ENCODE measurements at places on chromosomes 7 and 10.
A peak's percentile ranks its signal among the peaks of the same experiment; 100 is the strongest.

GRCh38 chr10:59434463-59435321 lies 72.3 kb upstream of the FAM13C start:
- no peak for DNase-seq

- peak; percentile 99 for DNase-seq
Measured at GRCh38 chr7:1412322-1413261, 46.7 kb downstream of the MICALL2 start.

GRCh38 chr10:85524001-85524666 lies 842.5 kb downstream of the GRID1 start:
- DNase-seq, result no peak

- no peak for DNase-seq
Measured at GRCh38 chr7:45159296-45159695, 1.7 kb downstream of the RAMP3 start.

GRCh38 chr7:17234030-17234397 lies 64.4 kb upstream of the AHR start:
- no peak for DNase-seq

GRCh38 chr7:88315522-88315921 lies 8.8 kb upstream of the STEAP4 start:
- no peak for DNase-seq

DNA sequence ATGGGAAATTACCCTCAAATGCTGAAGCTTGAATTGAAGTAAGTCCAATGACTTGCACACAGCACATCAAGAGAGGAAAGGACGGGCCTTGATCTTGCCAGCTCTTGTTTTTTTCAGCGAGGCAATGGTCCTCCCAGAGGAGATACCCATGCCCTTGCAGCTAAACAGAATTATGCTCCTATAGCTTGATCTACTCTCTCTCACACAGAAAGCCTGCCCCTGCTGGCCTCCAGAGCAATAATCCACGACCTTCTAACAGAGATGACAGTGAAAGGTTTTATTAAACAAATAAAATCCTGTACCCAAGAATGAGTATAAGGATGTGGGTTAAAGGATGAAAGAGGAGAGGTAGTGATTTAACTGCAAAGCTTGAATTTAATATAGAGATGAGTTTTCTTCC lies 268.0 kb downstream of the ADRA2A start:
- no peak for DNase-seq

- DNase-seq, result no peak
Measured at GRCh38 chr10:132231656-132232022, 44.9 kb downstream of the DPYSL4 start.

DNA sequence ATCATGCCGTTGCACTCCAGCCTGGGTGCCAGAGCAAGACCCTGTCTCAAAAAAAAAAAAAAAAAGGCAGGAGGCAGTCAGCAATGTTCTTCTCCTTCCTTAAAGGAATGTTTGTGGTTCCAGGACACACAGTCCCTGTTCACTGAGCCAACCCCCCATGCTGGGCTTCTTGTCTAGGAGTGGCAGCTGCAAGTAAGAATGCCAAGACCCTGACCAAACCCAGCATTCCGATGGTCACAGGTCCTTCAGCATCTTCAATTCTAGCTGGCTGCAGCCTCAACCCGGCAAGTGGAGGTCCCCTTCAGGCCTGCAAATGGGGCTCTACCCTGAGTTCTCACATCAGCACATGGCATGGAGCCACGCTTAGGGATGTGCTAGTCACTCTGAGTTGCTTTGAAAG lies 38.2 kb upstream of the CUX1 start:
- no peak for DNase-seq

GRCh38 chr10:37711617-37712488 lies 145.6 kb downstream of the ZNF248 start:
- DNase-seq, result no peak
